Activated effector memory CD4-positive, alpha-beta T cell treated with Interleukin-2 at 50 U/mL for 16 hours (primary cell): ENCODE measurements at places on chromosomes 1 and 21.

DNA sequence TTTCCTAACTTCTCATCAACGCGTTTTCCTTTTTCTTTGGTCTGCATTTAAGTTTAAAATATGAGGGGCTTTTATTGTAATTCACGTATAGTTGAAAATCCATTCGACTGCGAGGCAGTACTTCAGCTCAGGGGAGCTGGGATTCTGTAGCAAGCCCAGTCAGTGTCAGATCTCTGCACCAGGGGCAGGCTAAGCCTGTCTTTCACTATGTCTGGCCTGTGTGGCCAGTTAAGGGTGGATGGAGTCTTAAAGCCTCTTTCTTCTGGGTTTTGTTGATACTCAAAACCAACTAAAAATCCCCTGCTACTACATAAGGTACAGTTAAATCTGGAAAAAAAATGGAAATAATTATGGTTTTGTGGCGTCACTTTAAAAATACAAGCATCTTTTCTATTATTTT lies 124.7 kb downstream of the TYW3 start:
- DNase-seq: no peak

GRCh38 chr1:98461873-98462385 lies 199.6 kb upstream of the SNX7 start:
- DNase-seq: no peak

DNA sequence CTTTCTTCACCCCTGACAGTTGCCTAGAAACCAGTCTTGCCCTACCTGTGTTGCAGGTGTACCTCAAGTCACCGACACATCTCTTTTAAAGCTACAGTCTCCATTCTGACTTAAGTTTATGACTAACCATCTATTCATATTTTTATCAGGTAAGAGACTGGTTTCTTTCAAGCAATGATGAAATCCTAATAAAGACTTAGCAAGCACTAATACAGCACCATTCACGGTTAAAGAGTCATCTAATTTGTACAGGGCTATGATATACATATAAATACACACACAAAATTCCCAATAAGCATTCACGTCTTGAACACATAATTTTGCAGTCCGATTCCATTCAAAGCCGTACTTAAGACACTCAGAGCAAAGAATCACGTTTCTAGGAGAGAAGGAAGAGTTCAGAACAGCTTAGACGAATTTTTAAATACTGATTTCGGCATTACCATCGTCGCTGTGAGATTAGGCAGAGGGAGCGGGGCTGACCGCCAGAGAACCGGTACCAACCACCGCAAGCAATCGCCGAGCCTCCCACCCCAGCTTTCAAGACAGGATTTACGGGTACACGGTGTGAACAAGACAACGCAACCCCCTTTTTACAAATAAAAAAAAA lies 943 bp downstream of the ERRFI1 start:
- no peak for DNase-seq

- DNase-seq: no peak
Measured at GRCh38 chr1:81760477-81761097, 40.1 kb upstream of the ADGRL2 start.

DNA sequence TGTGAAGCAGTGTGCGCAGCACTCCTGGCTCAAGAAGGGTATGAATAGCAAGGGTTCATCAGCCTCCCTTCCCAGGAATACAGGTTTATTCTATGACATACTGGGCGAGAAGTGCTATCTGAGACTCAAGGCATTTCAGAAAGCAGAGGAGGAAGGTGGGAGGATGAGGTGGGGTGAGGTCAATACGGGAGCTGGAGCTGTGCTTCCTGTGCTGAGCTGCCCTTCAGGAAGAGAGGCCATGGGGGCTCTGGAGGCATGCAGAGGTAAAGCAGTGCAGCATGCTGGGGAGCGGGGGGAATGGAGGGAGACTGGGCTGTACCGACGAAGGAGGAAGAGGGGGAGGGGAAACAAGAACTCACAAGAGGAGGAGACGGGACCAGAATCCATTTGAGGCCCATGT lies 717.6 kb downstream of the PTPRU start:
- no peak for DNase-seq

DNA sequence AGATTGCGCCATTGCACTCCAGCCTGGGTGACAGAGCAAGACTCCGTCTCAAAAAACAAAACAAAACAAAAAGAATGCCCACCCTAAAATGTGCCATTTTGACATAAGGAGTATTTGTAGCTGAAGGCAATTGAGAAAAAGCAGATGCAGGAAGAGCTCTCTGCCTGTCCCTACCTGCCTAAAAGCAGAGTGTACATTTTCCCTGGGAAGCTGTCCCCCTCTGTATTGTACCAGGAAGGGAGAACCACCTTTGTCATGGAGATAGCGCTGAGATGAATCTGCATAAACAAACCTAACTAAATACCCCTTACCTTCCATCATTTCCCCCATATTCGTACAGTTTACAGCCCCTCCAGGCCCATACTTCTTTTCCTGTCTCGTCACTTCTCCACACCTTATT lies 94.4 kb upstream of the SLC45A1 start:
- DNase-seq: no peak

- DNase-seq: no peak
Measured at GRCh38 chr1:67717876-67718275, 32.9 kb downstream of the GADD45A start.

DNA sequence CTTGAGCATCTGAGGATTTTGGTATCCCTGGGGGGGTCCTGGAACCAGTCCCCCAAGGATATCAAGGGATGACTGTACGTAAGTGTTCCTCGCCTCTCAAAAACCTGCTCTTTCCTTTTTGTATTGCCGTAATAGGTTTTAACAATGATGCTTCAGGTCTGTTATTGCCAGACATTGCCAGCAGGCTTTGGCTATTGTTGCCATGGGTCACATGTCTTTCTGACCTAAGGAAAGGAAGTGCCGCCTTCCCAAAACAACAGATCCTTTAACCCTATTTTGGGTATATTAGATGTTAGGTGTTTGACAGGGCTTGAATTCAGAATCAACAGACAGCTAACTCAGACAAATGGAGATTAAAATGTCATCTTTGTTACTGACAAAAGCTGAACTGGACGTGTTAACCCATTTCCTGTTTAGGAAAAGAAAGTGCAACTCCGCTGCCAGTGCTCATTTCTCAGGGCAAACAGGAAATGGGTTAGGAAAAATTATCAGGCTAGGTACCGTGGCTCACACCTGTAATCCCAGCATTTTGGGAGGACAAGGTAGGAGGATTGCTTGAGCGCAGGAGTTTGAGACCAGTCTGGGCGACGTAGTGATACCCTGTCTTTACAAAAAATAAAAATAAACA lies 12.4 kb upstream of the PRPF38B start:
- DNase-seq: no peak

GRCh38 chr1:108012553-108012952 lies 47.6 kb upstream of the VAV3 start:
- DNase-seq: no peak

DNA sequence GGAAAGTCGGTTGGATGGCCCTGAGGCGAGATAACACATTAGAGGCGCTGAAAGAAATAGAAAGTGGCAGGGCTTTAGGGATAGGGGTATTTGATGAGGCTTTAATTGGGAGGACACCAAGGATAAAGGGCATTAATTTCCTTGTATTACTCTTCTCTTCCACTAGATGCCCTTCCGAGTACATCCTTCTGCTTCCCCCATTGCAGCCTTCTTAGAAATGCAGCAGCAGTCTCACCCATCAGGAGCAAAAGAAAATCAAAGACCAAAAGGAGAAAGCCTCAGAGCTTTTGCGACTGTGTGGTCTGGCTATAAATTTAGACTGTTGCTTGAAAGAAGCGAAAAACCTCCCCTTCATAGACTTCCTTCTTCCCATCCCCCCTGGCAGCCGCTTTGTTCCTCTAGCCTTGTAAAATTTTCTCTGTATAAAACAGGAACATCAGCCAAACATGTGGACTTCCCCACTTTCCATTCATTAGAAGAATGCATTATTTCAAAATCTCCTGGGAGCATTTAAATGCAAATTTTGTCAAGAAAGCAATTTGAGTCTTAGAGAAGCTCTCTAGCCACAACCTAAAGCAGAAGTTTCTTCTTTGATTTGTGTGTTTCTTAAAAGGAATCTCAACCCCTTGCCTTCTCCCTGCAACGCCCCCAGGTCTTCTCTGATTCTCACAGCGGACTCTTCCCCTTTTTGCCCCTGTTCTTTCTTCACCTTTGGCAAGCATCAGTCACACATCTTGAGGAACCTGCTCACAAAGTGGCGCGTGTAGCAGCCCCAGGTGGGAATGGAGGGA lies 76.6 kb downstream of the NDUFS5 start:
- no peak for DNase-seq

DNA sequence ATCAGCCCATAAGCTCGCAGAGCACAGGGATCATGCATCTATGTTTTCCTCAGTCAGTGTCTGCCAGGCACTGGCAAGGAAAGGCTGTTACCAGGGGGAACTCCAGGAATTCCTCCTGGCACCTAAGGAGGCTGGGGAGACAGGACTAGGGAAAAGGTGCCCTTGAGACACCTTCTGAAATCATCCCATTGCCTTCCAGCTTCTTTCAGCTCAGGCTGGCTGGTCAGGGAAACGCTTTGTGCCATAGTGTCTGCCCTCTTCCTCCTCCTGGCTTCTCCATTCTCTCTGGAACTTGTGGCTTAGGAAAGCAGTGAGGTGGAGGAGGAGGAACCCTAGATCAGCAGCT lies 13.8 kb downstream of the LMNA start:
- DNase-seq: no peak

- peak; percentile 5 for DNase-seq
Measured at GRCh38 chr1:227318016-227318852, at the start of gene CDC42BPA. TSS of gene CDC42BPA (minus strand) at chr1:227318492. CDS start at chr1:227317182, 1,310 bp downstream.

- DNase-seq: no peak
Measured at GRCh38 chr1:11594222-11594621, 60.0 kb downstream of the FBXO2 start.

DNA sequence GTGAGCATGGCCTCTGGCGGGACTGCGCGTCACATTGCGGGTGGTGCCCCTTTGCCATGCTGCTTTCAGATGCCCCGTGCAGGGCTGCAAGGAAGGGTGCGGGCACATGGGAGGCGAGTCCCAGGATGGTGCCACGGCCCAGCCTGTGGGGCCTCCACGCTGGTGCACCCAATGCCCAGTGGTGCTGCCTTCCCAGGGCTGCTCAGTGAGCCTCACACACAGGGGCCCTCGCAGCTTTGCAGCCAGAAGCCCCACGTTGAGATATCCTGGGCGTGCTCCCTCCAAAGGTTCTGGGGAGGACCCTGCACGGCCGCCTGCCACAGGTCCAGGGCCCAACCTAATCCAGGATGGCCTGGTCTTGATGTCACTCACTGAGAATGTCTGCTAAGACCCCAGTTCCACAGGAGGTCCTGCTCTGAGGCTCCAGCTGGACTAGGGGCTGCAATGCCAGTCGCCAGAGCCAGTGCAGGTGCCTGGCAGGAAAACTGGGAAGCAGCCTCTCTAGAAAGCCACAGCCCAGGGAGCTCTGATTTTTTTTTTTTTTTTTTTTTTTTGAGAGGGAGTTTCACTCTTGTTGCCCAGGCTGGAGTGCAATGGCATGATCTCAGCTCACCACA lies 34.1 kb upstream of the PRSS38 start:
- DNase-seq: no peak

DNA sequence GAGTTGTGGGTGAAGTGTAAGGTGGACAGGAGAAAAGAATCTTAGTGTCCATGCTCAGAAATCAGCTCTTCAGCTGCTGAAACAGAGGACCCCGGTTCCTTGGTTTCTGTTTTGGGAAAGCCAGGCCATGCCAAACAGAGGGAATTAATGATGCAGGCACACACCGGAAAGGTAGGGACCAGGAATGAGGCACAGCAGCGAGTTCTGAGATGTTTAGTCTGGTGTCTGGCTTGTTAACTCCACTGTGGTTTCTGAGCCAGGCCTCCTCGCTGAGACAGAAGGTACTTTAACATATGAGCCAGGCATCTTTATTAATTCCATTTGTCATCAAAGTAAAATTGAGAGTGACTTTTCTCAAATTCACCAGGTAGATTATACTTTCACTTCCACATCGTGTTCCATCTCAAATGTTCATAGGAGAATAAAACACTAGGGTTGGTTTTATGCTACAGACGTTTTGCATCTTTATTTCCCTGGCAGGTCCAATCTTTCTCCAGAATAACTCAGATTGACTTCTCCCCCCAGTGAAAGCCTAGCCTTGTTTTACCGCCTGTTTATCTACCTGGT lies 23.5 kb downstream of the LRRC8D start:
- peak; percentile 13 for DNase-seq

DNA sequence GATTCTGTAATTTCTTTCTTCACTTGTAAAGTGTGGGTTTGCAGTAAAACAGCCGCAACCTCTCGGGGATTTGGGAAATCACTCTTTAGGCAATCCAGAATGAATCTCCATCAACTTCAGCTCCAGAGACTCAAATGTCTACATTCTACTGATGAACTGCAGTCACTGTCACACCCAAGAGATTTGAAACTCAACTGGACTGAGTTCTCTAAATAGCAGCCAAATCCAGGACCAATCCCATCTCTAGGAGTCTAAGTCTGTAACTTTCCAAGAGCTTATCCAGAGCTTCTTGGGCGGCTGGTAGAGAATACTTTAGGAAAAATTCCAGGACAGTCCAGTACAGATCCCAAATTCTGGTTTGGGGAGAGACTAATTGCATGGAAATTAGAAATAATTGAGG lies 62.9 kb downstream of the ADAMTS1 start:
- no peak for DNase-seq

- no peak for DNase-seq
Measured at GRCh38 chr1:207218512-207219362, 102.7 kb upstream of the CD55 start.

DNA sequence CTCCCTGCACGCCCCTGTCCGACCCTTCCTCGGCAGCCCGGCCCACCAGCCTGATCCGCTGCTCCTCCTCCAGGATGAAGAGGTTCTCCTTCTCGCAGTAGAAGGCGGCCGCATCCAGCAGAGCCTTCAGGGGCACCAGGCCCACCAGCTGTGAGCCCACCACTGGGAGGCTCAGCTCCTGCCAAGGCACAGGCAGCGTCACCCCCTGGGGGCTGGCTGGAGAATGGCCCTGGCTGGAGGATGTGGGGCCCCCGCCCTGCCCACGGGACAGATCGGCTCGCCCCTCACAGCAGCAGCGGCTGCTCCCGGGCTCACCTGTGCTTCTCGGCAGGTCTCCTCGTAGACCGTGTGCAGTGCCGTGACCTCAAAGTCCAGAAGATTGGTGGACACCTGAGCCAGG lies 5.3 kb downstream of the FTCD start:
- no peak for DNase-seq

GRCh38 chr1:81114191-81114590 lies 686.5 kb upstream of the ADGRL2 start:
- no peak for DNase-seq

DNA sequence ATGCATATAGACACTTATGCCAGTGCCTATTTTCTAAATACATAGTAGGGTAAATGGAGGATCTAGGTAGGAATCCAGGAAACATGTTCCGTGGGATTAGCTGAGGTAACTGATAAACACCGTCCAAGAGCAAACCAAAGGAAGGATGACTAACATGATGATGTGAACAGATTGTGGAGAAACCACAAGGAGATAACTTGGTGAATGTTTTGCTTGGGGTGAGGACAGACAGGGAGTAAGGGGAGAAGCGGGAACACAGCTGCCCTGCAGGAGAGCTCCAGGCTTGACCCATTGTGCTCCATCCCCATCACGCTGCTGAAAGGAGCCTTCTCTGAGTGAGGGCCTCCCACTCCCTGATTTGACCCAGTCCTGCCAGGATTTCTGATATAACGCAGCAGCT lies 87.0 kb upstream of the ZC3H11B start:
- DNase-seq: no peak
